ENCODE measurements at places on chromosomes 5 and 9.

GRCh38 chr5:132834057-132834456, 3.6 kb upstream of the SHROOM1 start:
- no peak for DNase-seq

GRCh38 chr9:107423540-107423939, 66.0 kb downstream of the KLF4 start:
- no peak for DNase-seq

- peak; percentile 40 for DNase-seq
Measured at GRCh38 chr9:6354072-6354686, 26.0 kb downstream of the TPD52L3 start.

DNA sequence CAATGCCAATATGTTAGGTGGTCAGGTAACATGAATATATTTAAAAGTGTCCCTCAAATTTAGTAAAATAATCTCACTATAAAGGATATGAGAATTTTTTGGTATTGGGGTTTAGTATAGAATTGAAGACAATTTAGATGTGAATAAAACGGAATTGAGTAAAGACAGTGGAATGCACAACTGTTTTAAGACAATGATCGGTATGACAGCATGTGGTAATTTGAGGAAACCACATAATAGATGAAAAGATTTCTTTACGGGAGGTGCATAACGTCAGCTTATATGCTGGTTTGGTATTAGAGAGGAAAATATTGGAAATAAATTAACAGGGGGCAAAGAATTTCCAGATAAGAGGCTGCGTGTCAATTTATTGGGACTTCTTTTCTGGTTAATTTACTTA, 1043.2 kb downstream of the CDH18 start:
- DNase-seq: no peak

DNA sequence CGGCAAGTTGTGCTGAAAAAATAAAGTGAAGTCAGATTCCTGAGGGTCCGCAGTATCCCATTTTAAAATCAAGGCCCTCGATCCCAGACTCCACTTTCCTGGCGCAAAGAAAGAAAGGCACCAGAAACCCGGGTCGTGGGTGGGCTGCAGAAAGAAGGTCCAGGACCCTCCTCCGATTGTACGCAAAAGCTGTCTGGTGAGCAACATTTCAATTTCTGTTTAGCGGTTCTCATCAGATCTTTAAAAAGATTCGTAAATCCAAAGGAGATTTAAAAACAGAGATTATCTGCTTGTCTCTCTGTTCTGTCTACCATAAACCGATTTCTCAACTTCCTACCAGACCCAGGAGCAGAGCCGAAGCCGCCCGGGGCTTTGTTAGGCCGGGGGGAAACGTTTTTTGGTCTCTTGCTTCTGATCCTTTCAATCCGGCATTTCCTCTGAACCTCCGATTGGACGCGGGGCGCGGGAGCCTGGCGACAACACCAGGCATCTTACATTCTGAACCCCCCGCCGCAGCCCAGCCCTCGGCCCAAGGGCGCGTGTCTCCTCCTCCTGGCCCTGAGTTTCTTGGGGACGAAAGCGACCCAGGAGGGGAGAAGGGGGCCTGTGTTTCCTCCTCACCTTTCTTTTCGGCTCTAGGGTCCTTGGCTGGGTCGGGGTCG, 746 bp downstream of the NKX2-5 start:
- DNase-seq: no peak

DNA sequence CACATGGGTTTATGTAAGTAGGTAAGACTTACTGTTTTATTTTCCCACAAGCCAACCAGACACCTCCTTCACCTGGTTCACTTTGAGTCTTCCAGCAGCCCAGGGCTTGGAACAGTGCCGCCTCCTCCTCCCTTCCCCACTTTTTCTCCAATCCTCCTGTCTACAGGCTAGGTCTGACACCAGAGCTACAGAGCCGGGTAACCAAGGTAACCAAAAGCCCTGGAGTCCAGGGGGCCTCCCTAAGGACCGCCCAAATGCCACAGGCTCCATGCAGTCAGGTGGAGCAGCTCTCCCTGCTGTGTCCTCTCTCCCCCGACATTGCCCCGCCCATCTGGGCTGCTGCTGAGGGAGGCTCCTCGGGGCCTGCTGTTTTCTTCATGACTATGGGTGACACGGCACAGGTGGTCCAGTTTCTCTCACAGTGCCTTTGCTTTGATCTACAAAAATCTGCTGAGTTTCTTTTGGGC, 138.0 kb upstream of the EFNA5 start:
- DNase-seq: no peak

DNA sequence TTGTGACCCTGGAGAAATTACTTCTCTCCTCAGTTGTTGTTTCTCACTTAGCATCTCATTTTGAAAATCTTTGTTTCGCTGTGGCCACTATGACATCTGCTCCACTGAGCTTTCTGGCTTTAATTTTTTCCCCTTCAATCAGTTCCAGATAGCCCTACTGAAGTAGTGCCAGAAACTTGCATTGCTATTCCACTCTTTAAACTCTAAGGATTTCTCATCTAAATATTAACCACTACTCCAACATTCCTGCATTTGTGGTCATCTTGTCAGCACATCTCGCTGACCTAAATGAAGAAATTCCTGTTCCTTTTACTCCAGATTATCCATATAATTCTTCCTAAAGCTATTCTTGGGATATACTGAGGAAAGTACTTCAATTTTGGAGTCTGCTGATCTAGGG, 15.3 kb upstream of the NOL6 start:
- no peak for DNase-seq

Measured in CD4-positive, alpha-beta T cell treated with Interleukin-4 for 1 hour (primary cell).